NCI-H526 treated with DMSO at 0.1 percent for 48 hours (cell line): ENCODE measurements at places on chromosomes 4 and X.
A peak's percentile ranks its signal among the peaks of the same experiment; 100 is the strongest.

DNA sequence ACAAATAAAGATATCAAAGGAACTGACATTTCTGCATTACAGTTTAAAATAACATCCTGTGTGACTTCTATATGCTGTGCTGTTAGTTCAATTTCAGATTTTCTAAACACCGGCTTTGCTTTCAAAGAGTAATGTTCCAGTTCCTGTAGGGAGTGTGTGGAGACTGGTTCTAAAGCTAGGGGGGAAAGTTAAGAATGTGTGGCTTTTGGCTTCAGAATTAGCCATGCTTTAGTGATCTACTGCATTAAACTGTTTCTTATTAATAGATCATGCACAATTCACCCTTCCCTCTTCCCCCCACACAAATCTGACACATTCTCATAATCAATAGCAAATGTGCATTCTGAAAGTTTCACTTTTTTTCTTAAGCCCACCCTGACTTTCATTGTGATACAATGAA is 32.0 kb upstream of the DKK2 start:
- no peak for DNase-seq

DNA sequence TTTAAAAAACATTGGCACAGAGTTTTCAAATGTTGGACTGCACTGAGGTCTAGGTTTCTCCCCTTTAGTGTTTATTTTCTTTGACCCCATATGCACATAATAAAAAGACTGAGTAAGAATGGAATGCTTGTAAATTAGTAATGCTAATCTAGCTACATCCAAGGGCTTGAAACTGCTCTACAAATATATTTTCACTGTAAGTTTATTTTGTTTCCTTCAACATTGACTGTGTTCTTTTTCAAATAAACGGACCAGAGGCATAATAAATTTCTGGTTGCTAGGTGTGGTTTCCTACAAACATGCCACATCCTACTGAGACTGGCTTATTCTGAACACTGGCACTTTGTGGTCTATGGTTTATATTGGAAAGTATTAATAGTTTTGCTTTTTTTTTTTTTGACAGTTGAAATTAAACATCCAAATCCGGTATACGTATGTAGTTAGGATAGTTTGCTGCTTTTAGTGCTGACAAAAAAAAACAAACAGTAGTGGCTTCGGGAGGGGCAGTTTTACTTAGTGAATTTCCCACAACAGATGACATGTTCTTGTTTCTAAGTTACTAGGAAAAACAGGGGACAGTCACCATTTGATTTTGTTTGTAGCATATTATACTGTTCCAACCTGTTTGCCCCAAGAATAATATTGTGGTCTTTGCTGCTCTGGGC is 13.2 kb downstream of the CA5B start:
- no peak for DNase-seq

GRCh38 chr4:158991534-158992155 is 111.2 kb upstream of the RAPGEF2 start:
- DNase-seq, result no peak

GRCh38 chrX:47278691-47279090 is 45.9 kb downstream of the USP11 start:
- DNase-seq, result no peak

DNA sequence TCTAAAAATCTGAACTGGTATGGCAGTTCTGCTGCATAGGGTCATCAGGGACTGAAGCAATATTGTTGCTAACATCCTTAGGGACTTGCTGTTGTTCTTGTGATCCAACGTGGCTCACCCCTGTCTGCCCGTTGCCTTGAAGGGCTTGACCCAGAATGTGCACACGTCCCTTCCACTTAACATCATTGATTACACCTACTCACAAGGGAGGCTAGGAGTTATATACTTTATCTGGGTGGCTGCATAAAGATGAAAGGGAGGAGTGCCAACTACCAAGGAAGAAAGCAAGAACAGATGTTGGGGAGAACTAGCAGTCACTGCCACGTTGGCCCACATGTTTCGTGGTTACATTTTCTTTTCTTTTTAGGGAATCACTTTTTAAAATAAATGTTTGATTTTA is 34.0 kb downstream of the SLC9A6 start:
- no peak for DNase-seq

GRCh38 chr4:83153417-83153816 is 38.9 kb upstream of the PLAC8 start:
- DNase-seq, result no peak

DNA sequence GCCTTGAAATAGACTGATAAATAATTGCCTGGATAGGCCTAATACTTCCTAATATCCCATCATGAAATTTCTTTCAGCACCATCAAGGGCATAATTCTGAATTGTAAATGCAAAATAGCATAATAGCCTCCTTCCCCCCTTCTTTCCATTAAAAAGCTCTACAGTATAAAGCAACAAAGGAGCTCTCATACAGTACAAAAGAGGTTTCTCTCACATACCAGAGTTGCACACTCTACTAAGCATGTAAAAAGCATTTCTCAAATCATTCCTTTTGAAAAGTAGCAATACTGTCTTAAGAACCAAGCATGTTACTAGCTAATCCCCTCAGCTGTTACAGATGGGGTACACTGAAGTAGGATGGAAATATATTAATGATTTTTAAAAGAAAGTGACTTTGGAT is 509.0 kb downstream of the KLHL13 start:
- DNase-seq, result no peak

GRCh38 chr4:72604324-72604723 is 35.3 kb upstream of the ADAMTS3 start:
- DNase-seq, result no peak

GRCh38 chr4:8341691-8342090 is 72.1 kb downstream of the HTRA3 start:
- DNase-seq, result no peak

DNA sequence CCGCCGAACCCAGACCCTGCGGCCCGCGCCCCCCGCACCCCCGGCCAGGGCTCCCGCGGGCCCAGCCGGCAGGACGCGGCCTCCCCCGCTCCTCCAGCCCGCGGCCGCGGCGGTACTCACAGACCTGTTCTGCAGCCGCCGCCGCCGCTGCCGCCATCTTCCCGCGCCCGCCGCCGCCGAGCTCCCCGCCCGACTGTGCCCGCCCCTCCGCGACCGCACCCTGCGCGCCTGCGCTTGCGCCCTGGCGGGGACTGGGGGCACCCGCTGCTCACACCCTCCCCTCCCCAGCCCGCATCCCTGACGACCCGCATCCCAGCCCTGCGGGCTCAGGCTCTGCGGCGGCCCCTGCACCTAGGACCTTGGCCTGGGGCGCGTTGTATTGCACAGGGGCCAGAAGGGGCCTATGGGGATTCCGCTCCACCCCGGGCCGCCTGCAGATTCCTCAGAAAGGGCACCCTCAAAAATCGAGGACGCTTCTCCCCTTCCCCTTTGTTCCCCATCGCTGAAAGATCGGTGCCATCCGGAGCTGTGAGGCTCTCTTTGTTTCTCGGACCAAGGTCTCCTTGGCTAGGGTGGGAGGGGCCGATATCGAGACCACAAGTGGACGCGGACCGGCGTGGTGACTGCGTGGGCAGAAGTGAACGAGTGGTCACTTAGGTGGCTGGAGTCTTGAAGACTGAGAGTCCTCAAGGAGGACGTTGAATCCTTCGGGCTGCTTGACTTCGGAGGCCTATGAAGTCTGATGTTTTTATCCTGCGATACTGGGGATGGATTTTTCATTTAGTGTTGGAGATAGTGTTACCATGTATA is at the start of gene SGCB:
Gene SGCB, minus strand, starts transcription at position 197 of the 810 bp plus-strand sequence. Its CDS starts 40 bp downstream, at position 157.
- peak; percentile 46 for DNase-seq

DNA sequence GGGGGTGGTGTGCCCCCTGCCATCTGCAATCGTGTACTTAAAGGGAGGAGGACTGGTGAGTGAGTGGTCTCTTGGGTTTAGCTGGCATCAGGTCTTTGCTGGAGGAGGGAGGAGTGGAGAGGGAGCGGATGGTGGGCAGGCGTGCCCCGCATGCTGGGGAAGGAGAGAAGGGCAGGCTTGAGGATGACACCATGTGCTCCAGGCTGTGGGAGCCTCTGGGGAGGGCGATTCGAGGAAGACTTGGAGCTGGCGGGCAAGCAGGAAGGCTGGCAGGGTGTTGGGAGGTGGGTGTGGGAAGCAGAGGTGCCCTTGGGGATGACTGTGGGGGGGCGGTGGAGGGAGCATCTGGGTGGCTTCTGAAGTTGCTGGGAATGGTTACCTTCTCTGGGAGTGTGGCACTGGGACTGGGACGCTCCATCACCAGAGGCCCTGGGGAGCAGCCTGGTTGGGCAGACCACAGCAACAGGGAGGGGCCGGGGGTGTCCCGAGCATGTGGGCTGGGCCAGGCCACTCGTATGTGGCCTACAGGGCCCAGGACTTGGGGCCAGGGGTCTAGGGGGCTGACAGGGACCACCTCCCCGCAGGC is 30.8 kb upstream of the AFAP1 start:
- no peak for DNase-seq

- DNase-seq, result no peak
Measured at GRCh38 chr4:121114756-121115155, 42.4 kb upstream of the NDNF start.

- DNase-seq, result no peak
Measured at GRCh38 chr4:6085691-6086628, 67.7 kb upstream of the C4orf50 start.

DNA sequence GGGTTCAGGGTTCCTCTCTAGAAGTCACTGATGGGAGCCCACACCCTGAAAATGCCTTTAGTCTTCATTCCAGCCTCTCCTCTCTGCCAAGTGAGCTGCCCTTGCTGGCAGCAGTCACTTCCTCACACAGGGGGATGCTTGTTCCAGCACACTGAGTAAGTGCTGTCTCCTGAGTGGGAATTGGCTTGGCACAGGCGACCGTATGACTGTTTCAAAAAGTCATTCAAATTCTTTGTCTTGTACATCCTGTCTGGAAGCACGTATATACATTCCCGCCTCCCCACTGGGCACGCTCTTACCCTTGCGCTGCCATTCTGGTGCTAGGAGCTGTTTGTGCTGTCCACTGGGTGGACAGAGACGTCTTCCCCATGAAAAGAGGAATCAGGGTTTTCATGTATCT is 40.2 kb upstream of the CD99 start:
- no peak for DNase-seq

- peak; percentile 21 for DNase-seq
Measured at GRCh38 chrX:107537815-107538214, 88.4 kb downstream of the FRMPD3 start.

DNA sequence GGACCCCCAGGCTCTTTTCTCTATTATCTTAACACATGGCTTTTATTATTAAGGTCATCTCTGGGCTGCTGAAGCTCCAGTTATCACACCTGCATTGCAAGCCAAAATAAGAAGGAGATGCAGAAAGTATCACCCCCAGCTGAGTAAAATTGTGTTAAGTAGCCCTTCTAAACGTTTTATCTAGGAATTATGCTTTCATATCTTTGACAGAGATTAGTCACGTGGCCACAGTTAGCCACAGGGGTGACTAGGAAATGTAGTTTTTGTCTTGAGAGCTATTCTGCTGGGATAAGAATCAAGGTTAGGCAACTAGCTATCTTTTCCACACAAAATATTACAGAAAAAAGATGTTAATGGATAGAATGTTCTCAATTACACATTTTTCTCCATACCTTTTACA is 102.1 kb downstream of the ANXA3 start:
- no peak for DNase-seq

GRCh38 chr4:147370473-147370872 is 110.4 kb upstream of the EDNRA start:
- DNase-seq, result no peak

DNA sequence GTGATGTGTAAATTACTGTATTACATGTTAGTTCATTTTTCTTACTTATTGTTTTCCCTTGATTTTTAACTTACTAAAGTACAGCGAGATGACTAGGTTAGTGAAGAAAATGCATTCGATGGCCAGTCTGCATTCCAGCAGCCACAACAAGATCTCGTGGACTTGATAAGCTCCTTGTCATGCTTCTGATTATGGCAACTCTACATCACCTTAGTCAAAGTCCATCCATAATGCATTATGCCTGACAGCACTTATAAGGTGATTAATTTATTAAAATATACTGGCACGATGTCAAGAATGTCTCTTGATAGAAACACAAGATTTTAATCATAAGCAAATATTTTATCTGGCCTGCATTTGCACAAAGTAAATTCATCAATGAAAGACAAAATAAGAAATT is 109.9 kb upstream of the NAP1L5 start:
- no peak for DNase-seq

DNA sequence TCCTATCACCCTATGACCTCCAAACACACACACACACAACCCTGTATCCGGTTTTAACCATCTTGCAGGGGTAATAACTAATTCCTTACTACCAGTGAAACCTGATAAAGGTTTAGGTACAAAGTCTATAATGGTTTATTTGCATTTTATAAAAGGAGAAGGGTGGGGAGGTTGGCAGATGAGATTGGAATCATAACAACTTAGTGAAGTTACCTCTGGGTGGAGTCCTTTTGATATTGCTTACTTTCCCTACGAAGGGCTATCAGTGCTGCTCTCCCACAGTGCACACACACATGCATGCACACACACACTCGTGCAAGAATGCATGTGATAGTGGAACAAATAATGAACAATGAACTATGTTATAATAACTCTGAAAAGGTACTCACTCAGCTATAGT is 56.1 kb downstream of the CCSER1 start:
- DNase-seq, result peak; percentile 77

DNA sequence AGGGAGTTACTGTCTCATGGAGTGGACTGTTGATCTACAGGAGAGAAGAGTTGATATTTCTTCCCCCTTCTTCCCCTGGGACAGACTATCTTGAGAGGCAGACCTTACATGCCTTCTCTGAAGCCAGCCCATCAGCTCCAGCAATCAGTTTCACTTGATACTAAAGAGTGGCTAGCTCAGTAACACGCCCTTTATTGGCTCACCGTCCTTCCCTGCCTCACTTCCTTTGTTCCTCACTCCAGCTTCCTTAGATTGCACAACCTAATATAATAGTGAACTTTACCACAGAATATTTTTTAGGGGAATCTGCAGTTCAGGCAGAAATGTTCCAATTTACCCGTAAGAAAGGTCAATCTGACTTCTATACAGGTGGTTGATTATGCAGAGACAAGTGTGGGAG is 128.1 kb upstream of the NDP start:
- DNase-seq, result no peak

- no peak for DNase-seq
Measured at GRCh38 chr4:139919004-139919403, 235.0 kb downstream of the MAML3 start.

DNA sequence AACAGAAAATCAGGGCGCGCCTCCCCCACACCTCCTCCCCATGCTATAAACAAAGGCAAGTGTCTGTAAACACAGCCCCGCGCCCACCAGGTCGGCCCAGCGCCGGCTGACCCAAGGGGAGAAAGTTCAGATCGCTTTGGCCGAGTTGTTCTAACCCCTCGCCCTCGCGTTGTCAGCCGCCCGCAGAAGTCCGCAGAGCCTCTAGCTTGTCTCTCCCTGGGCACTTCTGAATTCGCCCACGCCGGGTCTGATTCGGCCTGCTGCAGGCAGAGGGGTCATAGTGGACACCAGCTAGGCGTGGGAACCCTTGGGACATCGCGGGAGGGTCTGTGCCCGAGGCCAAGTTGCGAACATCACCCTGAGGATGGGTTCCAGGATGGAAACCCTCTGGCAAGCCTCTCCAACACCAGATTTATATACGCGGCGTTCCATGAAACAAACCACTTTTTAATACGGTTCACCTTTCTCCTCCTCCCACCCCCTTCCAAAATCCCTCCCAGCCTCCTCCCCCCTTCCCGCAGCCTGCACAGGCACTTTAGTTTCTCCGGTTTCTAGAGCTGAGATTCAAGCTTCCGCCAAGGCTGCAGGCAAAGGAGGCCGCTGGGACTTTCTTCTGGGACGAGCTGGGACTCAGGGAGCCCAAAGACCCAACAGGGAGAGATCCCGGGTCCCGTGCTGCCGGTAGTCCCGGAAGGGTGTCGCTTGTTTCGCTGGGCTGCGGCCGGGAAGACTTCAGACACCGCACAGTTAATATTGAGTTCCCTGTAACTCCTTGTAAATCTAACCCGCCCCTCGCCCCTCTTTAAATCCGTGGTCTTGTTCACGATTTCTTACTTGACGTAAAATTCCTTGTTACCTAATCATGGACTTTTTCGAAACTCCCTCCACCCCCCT is 4.7 kb downstream of the HAND2 start:
- DNase-seq, result no peak
